Midbrain (tissue), 1 donor: ENCODE measurements at places on chromosomes 7 and 10.

GRCh38 chr7:80681272-80681885 is 42.9 kb downstream of the CD36 start:
- no peak for DNase-seq

GRCh38 chr10:46285300-46285699 is 1.5 kb upstream of the ANTXRL start:
- no peak for DNase-seq

DNA sequence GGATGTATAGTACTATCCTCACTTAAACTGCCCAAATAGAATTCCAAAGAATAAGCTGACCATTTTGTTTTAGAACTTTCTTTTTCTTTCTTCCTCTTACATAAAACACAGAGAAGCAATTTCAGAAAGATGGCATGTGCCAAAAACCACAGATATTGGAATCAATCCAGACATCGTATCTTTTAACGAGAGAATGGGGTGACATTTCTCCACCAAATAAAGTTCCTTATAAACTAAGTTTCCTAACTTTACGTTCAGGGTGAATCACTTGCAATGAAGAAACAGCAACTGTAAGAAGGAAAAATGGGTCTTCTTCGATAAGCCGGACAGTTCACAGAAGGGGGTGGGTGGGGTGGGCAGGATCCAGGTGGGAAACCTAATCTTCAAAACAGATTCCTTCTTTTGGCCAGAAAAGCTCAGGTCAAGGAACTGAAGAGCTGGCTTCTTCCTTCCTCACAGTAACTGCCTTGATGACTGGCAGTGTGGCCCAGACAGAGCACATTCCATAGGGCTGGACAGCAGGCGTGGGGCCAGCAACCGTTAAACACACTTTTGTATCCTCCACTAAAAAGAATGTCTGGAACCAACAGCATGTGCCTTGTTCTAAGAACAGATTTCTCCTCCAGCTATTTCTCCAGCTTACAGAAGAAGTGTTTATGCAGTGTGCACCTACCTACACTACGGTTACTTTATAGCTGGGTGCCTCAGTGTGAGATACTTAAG is 31.5 kb downstream of the CREB3L2 start:
- no peak for DNase-seq

GRCh38 chr7:151644554-151644953 is 124.9 kb upstream of the RHEB start:
- DNase-seq = no peak

DNA sequence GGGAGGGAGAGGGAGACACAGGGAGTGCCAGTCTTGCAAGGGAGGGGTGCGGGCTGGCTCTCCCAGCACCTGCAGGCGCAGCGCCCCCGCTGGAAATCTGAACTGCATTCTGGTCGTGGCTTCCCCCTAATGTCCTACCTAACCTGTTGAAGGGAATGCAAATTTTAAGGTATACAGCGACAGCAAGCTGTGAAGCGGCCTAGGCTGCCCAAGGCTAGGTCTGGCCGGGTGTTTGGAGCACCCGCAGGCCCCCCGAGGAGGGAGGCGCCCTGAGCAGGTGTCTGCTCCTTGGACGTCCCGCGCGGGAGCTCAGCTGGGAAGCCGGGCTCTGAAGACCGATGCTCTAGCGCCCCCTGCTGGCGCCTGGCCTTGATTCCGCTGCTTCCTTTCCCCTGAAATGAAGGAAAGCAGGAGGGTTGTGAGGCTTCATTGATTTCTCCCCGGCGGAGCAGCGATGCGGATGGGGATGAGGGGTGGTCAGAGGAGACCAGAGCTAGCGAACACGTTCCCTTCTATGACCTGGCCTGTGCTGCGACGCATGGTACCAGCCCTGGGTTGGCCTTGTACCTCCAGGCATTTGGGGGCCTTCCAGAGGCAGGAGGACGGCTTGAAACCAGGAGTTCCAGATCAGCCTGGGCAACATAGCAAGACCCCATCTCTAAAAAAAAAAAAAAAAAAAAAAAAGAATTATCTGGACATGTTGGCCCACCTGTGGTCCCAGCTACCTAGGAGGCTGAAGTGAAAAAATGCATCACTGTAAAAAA is 601.3 kb downstream of the GALNT17 start:
- DNase-seq = peak; percentile 81

DNA sequence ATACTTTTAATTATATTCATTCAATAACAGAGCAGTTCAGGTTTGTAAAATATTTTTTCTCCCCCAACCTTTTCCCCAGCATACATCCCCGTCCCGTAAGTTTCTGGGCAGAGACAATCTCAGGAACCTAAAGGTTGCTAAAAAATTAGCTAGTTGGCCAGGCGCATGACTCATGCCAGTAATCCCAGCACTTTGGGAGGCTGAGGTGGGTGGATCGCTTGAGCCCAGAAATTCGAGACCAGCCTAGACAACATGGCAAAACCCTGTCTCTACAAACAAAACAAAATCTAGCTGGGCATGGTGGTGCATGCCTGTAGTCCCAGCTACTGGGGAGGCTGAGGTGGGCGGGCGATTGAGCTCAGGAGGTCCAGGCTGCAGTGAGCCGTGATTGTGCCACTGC is 40.2 kb downstream of the TCF7L2 start:
- DNase-seq = no peak

- DNase-seq = peak; percentile 66
Measured at GRCh38 chr10:15433850-15434537, 62.9 kb upstream of the FAM171A1 start.

DNA sequence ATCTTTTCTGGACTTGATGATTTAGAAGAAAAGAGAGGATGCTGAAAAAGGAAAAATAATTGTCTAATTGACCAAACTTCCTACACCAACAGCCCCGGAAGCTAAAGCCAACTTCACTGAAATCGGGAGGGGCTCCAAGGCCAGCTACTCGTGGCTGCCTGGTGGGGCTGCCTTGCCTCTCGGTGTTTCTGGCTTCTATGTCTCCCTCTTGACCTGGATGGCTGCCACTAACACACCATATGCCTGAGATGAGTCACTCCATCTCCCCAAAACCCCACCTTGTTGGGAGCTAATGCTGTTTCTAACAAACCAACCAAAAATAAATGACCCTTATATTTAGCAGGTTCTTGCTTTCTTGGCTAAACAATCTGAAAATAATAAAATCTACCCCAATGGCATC is 87.6 kb upstream of the AFAP1L2 start:
- no peak for DNase-seq

- no peak for DNase-seq
Measured at GRCh38 chr10:51759896-51760534, 60.6 kb upstream of the CSTF2T start.

DNA sequence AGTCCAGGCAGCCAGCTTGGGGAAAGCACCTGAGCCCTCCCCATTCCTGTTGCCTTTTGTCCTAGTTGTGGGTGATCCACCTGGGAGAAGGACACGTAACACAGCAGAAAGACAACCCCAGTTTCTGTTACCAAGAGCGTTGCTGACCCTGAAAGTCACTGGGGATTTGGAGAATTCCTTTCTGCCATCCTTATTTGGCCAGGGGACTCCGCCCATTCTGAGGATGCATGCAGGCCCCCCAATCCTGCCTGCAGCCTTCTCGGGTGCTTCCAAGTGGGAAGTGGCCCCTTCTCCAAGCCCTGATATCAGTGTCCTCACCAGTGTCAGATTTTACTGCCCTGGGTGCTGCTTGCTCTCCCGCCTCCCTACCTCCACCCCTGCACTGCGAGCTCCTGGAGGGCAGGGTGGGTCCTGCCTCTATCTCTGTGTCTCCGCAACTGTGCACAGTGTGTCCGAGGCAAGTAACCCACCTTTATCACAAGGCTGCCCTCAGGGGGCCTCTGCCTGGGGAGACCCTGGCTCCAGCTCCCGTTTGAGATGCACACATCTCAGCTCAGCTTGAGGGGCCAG is 9.2 kb upstream of the ADCY1 start:
- no peak for DNase-seq

DNA sequence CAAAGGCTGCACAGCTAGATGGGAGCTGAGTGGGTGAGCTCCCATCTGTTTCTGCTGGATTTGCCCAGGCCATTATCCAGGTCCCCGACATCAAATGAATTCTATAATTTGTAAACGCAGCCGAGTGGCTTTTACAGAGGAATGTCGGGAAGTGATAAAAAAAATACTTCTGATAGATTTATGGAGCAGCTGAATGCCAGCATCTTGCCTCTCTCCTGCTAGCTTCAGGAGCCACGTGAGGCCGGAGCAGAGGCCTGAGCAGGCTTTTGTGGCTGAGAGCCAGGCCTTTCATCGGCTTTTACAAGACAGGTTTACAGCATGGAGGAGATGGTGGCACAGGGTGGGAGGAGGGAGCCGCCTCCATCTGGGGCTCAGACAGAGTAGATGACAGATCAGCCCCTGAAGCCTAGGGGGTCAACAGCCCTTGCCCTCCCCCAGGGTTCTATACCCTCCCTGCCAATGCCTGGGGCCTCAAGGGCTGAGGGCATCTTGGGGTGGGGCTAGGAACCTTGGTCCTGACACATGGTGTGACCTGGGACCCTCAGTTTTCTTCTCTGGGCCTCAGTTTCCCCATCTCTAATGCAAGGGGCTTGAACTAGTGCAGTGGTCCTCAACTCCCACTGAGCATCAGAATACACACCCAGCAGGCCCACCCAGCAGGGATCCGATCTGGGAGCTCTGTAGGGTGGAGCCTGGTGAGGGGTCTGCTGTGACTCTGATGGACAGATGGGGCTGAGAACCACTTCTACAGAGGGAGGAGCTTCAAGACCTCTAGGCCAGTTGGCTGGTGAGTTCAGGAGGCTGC is 44.2 kb upstream of the PCBD1 start:
- DNase-seq = no peak

DNA sequence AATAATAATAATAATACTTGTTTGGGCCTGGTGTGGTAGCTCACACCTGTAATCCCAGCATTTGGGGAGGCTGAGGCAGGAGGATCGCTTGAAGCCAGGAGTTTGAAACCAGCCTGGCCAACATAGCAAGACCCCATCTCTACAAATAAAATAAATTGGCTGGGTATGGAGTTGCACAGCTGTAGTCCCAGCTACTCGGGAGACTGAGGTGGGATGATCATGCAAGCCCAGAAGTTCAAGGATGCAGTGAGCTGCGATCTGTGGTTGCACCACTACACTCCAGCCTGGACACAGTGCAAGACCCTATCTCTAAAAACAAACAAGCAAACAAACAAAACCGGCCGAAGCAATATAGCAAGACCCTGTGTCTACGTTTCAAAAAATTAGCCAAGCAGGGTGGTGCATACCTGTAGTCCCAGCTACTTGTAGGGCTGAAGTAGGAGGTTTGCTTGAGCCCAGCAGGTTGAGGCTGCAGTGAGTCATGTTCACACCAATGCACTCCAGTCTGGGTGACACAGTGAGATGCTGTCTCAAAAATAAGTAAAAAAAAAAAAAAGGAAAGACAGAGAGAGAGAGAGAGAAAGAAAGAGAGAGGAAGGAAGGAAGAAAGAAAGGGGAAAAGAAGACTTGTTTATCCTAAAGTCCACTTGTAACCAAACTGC is 85.6 kb upstream of the KDM7A start:
- DNase-seq = no peak

- no peak for DNase-seq
Measured at GRCh38 chr10:118356628-118357027, 14.5 kb upstream of the FAM204A start.

- no peak for DNase-seq
Measured at GRCh38 chr10:46556515-46557318, at the start of gene GPRIN2. TSS of gene GPRIN2 (minus strand) at chr10:46556658. CDS start at chr10:46550736, 5,922 bp downstream.

GRCh38 chr10:43574001-43574892 is at the start of gene ZNF239:
TSS of gene ZNF239 (minus strand) at chr10:43574616. CDS start at chr10:43558079, 16,537 bp downstream.
- DNase-seq = peak; percentile 88

- DNase-seq = no peak
Measured at GRCh38 chr7:17580856-17581255, 282.4 kb downstream of the AHR start.

GRCh38 chr10:87750001-87750671 is 67.9 kb downstream of the ATAD1 start:
- no peak for DNase-seq

- no peak for DNase-seq
Measured at GRCh38 chr7:144006029-144006691, 6.0 kb downstream of the OR6B1 start.

GRCh38 chr10:23402856-23403255 is 36.0 kb upstream of the OTUD1 start:
- no peak for DNase-seq

- DNase-seq = peak; percentile 66
Measured at GRCh38 chr7:148242294-148242821, 348.2 kb upstream of the C7orf33 start.

DNA sequence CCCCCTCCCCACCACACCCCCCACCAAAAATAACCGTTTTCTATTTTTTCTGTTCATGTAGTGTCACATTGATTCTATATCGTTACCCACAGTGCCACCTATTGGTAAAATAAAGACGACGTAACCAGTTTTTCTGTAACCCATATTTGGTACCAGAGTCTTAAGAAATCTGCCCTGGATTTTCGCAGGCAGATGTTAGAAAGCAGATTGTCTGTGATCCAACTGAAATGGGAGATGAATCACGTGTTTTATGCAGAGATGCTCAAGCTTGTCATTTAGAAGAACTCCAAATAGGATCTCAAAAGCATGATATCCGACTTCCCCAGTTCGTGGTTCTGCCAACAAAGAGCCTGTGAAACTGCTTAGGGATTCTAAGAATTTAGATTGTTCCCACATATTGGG is 261.1 kb upstream of the CSTF2T start:
- peak; percentile 57 for DNase-seq
